ENCODE measurements at places on chromosomes 6 and 20.

GRCh38 chr6:107689951-107690642 is 134.0 kb downstream of the SCML4 start:
- no peak for DNase-seq

DNA sequence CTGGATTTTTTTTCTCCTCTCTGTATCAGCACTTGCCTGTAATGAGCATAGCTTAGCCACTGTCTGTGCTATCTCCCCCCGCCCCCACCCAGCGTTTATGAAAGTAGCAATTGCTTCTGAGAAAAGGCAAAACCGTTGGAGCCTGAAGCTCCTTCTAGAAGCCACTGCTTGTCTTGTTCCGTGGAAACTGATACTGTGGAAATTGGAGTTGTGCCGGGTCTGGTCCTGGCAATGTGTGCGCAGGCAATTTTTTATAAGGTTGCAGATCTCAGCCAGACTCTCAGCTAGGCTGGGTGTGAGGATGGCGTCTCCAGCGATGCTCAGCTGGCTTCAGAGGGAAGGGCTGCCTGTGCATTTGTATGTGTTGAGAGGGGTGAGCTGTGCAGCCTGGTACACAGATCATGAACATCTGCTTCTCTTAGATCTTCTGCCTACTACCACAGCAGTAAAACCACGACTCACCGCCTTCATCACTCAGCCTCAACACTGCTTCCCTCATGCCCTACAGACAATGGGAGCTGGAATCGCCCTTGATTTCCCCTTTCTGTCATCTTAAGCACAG is 72.4 kb upstream of the GTSF1L start:
- DNase-seq: no peak

DNA sequence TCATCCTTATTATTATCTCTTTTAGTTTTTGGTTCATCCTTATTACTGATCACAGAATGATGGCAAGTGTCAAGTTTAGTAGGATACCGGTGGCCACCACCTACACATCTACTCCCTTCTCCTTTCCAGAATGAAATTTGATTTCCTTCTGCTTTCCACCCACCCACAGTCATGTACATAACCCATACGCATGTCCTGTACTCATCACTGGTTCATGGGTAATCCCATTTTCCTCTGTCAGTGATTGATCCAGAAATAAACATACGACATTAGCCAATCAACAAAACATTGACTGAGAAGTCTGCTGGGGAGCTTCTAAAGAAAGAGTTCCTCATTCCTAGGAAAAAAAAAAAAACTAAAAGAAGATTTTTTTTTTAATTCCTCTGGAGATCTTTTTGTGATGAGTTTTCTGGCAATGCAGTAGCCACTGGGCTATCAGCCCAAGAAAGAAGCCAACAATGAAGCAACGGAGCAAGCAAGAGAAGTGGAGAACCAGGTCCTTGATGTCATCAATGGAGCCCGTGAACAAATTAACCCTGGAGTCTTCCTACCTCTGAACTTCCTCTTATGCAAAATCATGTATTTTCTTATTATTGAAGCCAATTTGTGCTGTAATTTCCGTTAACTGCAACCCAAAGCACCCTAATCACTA is 127.8 kb downstream of the TASP1 start:
- no peak for DNase-seq

- no peak for DNase-seq
These were observed 83.1 kb downstream of the IRF4 start for GRCh38 chr6:474453-475185.

DNA sequence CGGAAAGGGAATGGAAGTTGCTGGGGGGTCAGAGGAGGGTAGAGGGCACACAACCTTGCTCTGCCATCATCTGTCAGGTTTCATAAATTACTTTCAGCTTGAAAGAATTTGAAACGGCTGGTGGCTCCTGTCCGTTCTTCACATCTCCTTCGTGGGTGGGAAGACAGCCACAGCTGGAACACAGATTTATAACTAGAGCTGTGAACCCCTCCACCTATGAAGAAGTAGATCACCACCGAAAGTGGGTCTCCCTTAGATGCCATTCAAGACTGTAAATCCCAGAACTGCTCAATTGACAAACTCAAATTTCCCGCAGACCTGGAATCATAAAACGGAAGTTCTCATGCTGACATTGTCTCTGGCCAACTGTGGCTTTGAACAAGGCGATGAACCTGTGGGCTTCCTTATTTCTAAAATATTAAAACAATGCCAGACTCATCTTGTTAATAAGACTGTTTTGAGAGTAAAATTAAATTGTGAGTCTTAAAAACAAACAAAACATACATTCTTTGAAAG is 65.3 kb downstream of the BTBD3 start:
- no peak for DNase-seq
